Spleen (tissue), 13 donors: ENCODE measurements at places on chromosomes 7 and 10. TPM values are rescaled to one million over a fixed set of nuclear protein-coding genes. Genes with fewer than 3 reads are reported as not detected.

- H3K27me3 ChIP-seq, result no peaks in the 10 kb centered on the region
- peak overlapping the region; percentile 76 for H3K27ac ChIP-seq
- DNase-seq, result no peak
- H3K4me3 ChIP-seq, result no peak overlapping the region
- H3K36me3 ChIP-seq, result no peaks in the 10 kb centered on the region
Measured at GRCh38 chr7:100544967-100545359, 6.0 kb downstream of the AGFG2 start.

DNA sequence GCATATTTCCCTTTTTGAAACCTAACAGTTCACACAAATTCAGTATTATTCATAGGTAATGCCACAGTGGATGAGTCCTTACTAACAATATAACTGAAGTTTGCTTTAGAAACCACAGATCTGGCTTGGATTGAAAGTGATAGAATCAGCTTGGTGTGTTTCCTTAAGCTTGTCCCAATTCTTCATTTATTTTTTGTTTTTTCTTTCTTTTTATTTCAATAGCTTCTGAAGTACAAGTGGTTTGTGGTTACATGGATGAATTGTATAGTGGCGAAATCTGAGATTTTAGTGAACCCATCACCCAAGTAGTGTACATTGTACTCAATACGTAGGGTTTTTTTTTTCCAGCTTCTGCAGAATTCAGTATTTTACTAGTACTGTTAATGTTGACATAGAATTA lies 518.2 kb upstream of the SEMA3D start:
- H3K4me3 ChIP-seq, result no peak overlapping the region
- H3K27me3 ChIP-seq, result no peaks in the 10 kb centered on the region
- H3K4me1 ChIP-seq, result no peaks in the 10 kb centered on the region
- DNase-seq, result no peak

DNA sequence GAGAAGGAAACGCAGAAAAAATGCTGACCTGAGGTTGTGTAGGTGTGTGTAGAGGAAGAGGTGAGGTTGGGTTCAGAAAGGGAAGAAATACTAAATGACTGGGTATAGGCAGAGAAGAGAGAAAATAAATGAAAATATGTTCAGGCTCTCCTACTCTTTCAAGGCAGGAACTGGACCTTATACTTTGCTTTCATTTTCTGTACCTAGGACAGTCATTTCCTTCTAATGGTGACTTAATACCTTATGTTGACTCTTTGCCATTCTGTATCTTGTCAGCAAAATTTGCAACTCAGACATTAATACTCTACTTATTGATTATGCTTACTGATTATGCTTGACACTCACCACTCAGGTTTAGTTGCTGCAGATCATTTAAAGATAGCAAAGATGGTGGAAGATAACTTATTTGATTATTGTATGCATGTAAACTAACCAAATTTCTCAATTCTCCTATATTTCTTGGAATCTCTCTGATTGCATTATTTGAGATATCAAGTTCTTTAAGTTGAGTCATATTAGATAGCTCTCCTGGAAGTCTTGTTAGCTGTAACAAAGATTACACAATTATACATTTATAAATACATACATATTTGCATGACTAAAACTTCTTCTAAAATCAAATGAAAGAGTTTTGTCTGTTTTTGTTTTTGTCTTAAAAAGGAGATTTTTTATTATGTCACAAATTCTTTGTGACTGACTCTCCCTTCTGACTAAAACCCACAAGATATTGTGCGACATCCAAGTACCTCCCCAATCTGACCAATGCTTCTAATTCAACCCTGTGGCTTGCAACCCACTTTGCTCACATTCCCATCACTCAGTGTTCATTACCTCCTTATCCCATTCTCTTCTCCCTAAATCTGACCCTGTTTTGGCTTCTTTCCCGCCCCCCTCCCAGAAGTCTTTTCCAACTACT lies 20.0 kb downstream of the LRRD1 start:
- no peak overlapping the region for H3K4me3 ChIP-seq
- H3K4me1 ChIP-seq, result no peaks in the 10 kb centered on the region

GRCh38 chr10:110824152-110824441 lies 47.6 kb upstream of the PDCD4 start:
- H3K27ac ChIP-seq, result no peak overlapping the region
- H3K36me3 ChIP-seq, result no peaks in the 10 kb centered on the region
- H3K4me1 ChIP-seq, result peaks cover 14% of the 10 kb centered on the region
- H3K4me3 ChIP-seq, result no peak overlapping the region

DNA sequence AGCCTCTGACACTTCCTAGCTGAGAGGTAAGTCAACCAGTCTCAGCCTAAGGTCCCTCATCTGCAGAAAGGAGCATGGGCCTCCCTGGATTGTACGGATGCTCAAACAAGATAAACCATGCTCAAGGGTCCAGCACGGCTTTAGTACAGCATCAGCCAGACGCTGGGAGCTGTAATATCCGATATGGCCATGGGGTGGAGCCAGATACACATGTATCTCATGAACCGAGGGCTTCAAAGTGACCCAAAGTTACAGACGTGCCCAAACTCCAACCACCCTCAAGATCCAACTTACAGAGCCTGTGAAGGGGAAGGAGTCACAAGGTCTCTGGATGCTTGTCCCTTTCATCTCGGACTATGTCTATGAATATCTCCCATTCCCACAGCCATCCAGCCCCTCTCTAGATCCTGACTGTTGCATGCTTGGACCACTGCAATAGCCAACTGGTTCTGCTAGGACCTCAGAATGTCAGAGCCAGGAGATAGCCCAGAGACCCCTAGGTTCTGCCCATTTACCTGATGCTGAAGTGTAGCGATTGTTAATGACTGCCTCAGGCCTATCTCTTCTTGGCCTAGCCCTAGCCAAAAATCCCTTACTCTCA lies 142.4 kb downstream of the SH3PXD2A start:
- peak; percentile 85 for DNase-seq
- no peaks in the 10 kb centered on the region for H3K4me1 ChIP-seq
- H3K4me3 ChIP-seq, result no peak overlapping the region
- no peaks in the 10 kb centered on the region for H3K27me3 ChIP-seq
- H3K27ac ChIP-seq, result no peak overlapping the region

DNA sequence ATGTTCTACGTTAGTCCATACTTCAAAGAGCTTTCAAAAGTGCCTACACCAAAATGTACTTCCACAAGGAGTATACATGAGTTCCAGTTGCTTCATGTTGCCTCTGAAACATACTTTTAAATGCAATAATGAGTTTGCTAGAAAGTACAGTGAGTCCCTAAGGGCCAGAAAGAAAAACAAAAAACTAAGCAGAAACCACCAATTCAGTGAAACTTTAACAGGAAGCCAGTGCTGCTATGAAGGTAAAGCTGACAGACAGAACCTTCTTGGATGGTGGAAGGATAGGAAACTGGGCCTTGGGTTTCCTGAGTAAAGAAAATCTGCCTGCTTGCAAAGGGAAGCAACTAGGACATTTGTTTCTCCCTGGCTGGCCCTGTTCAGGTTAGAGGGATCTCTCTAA lies 104.2 kb downstream of the CTTNBP2 start:
- H3K36me3 ChIP-seq, result no peaks in the 10 kb centered on the region
- no peak overlapping the region for H3K4me3 ChIP-seq
- no peak overlapping the region for H3K27ac ChIP-seq
- no peaks in the 10 kb centered on the region for H3K4me1 ChIP-seq

GRCh38 chr10:29628912-29629526 lies 5.8 kb downstream of the SVIL start:
- no peaks in the 10 kb centered on the region for H3K27me3 ChIP-seq
- no peaks in the 10 kb centered on the region for H3K4me1 ChIP-seq
- no peak for DNase-seq
- no peaks in the 10 kb centered on the region for H3K36me3 ChIP-seq
- no peak overlapping the region for H3K27ac ChIP-seq
- no peak overlapping the region for H3K4me3 ChIP-seq

DNA sequence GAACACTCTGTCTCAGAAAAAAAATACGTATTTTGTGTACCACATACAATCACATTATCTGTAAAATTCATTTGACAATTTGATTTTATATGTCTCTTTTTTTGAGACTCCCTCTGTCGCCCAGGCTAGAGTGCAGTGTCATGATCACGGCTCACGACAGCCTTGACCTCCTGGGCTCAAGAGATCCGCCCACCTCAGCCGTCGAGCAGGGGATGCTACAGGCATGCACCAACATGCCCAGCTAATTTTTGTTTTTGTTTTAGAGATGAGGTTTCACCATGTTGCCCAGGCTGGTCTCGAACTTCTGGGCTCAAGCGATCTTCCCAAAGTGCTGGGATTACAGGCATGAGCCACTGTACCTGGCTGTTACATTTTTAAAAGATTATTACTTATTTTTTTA lies 11.6 kb upstream of the BAZ1B start:
- no peak overlapping the region for H3K27ac ChIP-seq
- H3K27me3 ChIP-seq, result no peaks in the 10 kb centered on the region
- peaks cover 31% of the 10 kb centered on the region for H3K36me3 ChIP-seq
- DNase-seq, result no peak

- H3K4me3 ChIP-seq, result no peak overlapping the region
- no peaks in the 10 kb centered on the region for H3K27me3 ChIP-seq
- H3K36me3 ChIP-seq, result no peaks in the 10 kb centered on the region
Measured at GRCh38 chr10:132223156-132223590, 36.4 kb downstream of the DPYSL4 start.

DNA sequence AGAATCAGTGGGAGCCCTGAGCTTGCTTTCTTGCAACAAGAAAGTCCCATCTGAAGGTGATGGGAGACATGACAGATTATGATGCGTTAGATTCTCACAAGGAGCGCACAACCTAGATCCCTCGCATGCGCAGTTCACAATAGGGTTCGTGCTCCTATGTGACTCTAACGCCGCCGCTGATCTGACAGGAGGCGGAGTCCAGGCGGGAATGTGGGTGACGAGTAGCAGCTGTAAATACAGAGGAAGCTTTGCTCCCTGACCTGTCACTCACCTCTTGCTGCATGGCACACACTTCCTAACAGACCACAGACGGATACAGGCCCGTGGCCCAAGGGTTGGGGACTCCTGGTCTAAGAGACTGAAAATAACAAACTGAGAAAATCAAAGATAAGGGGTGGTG lies 1163.4 kb upstream of the AUTS2 start:
- no peaks in the 10 kb centered on the region for H3K27me3 ChIP-seq
- H3K4me3 ChIP-seq, result no peak overlapping the region
- no peak for DNase-seq
- no peaks in the 10 kb centered on the region for H3K4me1 ChIP-seq
- no peaks in the 10 kb centered on the region for H3K36me3 ChIP-seq
- H3K27ac ChIP-seq, result no peak overlapping the region

- H3K4me1 ChIP-seq, result peaks cover 9% of the 10 kb centered on the region
- no peaks in the 10 kb centered on the region for H3K36me3 ChIP-seq
- no peaks in the 10 kb centered on the region for H3K27me3 ChIP-seq
- DNase-seq, result no peak
- H3K27ac ChIP-seq, result no peak overlapping the region
Measured at GRCh38 chr10:28254290-28254985, 48.4 kb downstream of the MPP7 start.

DNA sequence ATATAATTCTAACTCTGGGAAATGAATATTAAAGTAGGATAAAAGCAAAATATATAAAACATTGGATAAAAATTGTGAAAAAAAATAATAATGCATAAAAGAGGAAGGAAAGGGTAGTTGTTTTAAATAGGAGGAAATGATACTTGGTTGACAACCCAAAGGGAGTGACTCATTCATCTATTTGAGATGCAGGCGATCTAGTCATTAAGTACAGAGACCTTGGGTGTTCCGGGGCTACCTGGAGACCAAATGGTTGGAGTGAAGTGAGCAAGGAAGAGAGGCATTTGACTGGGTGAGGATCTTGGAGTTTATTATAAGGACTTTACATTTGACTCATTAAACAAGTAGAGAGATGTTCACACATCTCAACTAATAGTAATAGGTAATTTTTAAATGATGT lies 111.0 kb downstream of the LRRTM3 start:
- no peak overlapping the region for H3K27ac ChIP-seq
- no peak for DNase-seq
- no peaks in the 10 kb centered on the region for H3K36me3 ChIP-seq
- H3K4me3 ChIP-seq, result no peak overlapping the region
- no peaks in the 10 kb centered on the region for H3K4me1 ChIP-seq

DNA sequence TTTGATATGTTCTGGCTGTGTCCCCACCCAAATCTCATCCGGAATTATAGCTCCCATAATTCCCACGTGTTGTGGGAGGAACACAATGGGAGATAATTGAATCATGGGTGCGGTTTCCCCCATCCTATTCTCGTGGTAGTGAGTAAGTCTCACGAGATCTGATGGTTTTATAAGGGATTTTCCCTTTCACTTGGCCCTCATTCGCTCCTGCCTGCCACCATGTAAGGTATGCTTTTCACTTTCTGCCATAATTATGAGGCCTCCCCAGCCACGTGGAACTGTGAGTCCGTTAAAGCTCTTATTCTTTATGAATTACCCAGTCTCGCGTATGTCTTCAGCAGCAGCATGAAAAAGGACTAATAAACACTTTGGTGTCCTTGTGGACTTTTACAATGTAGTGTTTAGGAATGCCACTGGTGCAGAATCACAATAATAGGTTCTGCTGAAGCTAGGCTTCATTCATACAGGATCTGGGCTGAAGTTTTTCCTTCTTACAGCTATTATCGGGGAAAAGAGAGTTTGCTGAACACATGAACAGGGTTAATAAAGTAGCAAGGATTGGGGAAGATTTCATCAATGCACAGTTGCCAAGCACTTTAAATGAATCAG lies 74.3 kb downstream of the CPED1 start:
- DNase-seq, result no peak
- H3K27ac ChIP-seq, result no peak overlapping the region
- H3K36me3 ChIP-seq, result no peaks in the 10 kb centered on the region
- no peak overlapping the region for H3K4me3 ChIP-seq
- no peaks in the 10 kb centered on the region for H3K27me3 ChIP-seq

DNA sequence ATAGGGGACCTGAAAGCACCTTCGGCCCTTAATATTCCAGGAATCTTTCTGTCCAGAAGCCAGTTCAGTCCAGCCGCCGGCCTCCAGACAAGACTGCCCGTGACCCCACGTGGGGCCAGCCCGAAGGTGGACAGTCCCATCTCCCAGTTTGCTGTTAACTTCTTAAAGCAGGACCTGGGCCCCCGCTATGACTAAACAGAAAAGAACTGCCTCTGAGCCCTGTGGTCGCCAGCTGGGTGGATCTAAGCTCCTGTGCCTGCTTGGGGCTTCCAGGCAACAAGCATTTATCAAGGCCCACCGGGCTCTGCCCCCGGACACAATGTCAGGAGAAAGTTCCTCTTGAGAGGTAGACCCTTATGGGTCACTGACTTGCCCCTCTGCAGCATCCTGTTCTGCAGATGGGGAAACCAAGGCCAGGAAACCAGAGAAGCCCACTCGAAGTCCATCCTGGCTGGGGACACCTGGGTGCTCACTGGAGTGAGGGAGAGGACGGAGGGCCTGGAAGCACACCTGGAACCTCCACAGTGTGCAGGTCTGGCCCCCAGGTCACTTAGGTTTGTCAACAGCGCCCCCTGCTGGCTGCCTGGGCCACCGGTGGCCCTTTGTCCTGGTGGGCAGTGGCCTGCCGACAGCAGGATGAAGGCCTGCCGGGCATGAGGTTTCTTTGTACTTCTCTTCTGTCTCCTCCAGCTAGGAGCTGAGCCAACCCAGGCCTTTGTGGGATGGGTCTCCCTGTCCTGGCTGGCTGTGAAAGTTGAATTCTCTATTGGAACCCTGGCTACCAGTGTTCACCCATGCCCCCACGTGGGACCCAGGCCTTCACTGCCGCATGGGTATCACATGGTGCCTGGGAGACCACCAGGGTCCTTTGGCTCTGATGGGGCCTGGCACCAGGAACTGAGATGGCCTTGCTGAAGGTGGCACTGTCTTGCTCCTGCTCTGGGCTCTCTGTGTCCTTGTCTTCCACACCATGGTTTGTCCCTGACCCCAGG lies 128.0 kb downstream of the ZMIZ1 start:
- H3K4me1 ChIP-seq, result peaks cover 14% of the 10 kb centered on the region
- peak overlapping the region; percentile 81 for H3K27ac ChIP-seq
- peak; percentile 94 for DNase-seq
- H3K4me3 ChIP-seq, result no peak overlapping the region
- H3K27me3 ChIP-seq, result no peaks in the 10 kb centered on the region

The ACBD7 gene
- not detected for total RNA-seq

The FAM171A1 gene
- total RNA-seq, result 30.4 TPM

The CCDC172 gene
- total RNA-seq, result not detected

The DYDC2 gene
- total RNA-seq, result not detected
